AG08395 (cell line): ENCODE measurements at places on chromosomes 12 and 14.

DNA sequence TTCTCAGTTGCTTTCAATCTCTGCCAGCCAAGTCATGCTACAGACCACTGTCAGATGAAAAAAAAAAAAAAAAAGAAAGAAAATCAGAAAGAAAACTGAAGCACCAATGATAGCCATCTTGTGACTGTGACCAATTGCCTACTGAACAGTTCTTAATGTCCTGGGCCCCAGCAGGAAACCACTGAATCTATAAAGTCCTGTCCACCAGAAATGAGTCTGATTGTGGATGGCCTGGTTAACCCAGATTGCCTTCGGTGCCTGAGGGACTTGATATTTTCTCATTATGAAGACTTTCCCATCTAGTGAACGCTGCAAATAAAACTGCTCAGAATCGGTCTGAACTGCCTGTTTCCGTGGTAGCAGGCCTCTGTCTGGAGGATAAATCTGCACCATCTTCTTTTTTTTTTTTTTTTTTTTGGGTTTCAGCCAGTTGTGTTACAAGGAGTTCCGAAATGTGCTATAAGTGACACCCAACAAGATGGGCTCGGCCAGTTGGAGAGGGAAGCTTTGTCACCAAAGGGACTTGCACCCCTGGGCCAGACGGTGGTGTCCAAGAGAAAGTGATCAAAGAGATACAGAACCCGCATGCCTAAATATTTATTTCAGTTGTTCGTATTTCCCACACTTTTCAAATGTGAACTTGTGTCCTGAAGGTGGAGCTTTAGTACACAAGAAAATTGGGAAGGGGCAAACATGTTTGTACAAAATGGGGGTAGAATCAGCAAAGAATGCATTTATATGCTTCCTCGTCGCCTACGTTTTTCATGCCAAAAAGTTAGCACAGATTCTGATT is 3.0 kb upstream of the PLXNC1 start:
- DNase-seq = peak; percentile 65

DNA sequence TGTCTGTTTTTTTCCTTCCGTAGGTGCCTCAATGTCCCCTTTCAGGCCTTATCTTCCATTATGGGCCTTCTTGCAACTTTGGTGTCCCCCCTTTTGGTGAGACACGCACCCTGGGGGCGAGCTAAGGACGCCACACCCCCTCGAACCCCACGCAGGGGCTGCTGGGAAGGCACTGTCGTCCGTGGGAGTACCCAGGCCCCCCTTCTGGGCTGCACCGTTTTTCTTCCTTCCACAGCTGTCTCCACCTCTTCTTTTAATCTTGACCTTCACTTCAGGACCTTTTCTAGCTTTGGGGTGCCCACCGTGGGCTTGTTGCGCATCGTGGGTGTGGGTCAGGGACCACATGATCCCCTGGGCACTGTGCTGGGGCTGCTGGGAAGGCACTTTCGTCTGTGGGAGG is 271.8 kb downstream of the ALG10 start:
- no peak for DNase-seq

GRCh38 chr12:16189849-16190248 is 87.6 kb downstream of the SLC15A5 start:
- DNase-seq = no peak

GRCh38 chr14:65604936-65605335 is 192.4 kb downstream of the FUT8 start:
- no peak for DNase-seq

- peak; percentile 65 for DNase-seq
These were observed 210.6 kb downstream of the PHLDA1 start for GRCh38 chr12:75820848-75821578.
